ENCODE measurements at places on chromosomes 3 and 15.
A peak's percentile ranks its signal among the peaks of the same experiment; 100 is the strongest.

DNA sequence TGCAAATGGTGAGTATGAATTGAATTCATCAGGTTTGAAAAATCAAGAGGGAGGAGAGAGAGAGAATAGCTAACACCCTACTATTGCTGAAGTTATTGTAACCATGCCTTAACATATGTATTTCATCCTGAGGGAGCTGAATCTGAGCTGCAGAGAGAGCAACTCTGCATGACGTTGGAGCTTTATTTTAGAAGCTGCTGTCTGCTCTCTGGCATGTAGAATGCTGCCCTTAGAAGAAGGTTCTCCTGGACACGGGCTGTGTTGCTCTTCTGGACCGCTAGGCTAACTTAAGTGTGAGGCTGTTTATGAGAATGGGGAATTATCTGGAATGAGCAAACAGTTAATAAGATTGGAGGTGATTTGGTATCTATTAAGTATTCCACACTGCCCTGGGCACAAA lies 814.6 kb downstream of the AGBL1 start:
- no peak for ATAC-seq

DNA sequence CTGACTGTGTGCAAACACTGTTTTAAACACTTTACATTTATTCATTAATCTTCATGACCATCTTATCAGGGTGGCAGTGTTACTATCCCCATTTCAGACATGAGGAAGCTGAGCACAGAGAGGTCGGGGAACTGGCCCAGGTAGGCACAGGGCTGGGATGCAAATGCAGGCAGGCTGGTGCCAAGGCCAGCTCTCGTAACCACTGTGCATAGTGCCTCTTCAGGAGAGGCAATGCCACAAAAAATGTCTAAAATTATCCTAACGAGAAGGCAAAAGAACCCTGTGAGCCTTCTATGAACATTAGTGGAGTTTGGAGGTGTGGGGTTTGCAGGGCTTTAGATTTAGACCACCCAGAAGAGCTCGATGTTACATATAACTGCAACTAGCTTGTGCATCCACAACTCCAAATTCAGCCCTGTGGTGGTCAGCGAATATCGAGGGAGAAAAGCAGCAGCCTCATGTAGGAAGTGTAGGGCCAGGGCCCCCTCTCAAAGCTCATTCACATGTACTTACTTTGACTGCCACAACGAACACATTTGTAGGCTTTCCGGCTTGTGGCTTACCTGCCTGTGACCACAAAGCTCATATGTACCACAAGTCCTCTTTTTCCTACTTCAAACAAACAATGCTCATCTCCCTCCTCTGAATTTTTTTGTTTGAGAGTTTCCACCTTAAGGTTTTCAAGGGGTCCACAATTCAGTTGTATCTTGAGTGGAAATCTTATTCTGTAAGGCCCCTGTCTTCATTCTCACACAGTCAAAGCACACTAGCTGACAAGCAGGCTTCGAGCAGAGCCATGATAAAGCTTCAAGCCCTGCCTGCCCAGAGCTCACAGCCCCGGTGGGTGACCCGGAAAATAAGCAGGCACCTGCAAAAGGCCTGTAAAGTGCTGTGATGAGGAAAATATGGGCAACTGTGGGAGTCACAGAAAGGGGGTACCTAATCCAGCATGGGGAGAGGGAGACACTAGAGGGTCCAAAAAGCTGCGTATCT lies 722.9 kb upstream of the CFAP20DC start:
- peak; percentile 41 for ATAC-seq

DNA sequence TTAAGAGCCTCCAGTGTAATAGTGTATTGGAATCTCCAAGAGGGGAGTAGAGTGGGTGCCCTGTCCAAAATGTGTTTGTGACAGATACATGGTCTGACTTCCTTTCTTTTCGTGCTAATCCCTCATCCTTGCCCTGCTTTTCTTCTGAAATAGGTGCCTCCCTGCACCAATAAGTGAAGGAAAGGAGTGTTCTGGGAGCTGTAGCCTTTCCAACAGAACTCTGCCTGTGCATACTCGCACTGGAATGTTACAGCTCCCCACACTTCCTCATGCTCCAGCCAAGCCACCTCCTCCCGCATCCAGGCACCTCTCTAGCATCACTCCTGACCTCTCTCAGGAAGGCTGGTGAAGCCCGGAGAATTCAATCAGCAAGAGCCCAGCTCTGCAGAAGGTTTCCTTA lies 478.0 kb downstream of the GABRG3 start:
- ATAC-seq: no peak

DNA sequence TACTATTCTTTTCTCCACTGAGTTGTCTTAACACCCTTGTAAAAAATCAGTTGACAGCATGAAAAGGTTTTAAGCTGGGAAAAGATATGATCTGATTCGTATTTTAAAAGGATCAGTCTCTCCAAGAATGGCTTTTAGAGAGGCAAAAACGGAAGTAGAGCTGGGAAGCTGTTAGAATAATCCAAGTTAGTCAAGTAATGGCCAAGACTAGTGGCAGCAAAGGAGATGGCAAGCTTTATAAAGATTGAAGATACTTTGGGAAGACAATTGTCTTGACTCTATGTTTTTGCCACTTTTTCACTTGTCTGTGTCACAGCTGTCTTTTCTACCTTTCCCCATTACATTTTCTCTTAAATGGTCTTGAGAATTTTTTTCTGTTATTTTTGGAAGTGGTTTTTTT lies 243.5 kb upstream of the MANF start:
- ATAC-seq: no peak

DNA sequence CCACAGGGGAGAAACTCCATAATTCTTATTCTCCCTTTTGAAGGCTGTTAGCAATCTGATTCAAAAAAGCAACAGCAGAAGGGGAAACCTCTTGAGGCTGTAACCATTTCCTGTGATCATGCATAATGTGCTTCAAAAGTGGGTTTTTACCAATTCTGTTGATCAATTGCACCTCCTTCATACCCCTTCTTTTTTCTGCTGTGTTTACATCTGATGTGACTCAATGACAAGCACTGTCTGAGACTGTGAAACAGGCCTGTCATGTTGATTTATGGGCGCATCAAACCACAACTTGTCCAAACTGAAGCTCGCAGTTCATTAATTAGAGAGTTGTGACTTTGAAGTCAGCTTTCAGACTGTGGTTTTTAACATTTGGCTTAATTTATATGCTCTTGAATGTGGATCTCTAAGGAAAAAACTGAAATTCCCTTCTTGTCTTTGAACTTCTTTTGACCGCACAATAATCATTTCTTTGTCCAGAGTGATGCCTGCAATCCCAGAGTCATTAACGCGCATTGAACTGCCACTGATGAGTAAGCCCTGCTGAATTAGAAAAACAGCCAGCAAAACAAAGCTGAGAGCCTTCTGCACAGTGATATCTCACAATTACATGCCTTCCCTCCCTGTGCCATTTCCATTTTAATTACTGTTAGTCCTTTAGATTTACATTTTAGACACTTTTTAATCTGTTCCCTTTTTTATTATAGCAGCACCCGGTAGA lies 532.8 kb downstream of the FOXP1 start:
- ATAC-seq: peak; percentile 91

DNA sequence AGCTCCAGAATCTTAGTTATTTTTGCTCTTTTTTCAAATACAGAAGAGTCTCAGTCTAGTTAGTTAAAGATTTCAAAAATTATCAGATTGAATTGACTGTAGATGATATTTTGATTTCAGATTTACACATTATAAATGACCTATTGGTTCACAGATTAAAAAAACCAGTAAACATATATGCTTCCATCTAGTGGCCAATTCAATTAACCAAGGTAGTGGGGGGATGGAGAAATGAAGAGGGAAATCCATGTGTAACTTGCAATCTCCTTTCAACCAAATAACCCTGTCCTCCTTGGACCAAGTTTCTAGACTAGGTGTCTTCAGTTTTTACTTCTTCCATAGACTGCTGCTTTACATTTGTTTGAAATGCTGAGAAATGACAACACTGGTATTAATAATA lies 789.8 kb downstream of the ROBO1 start:
- ATAC-seq: no peak

DNA sequence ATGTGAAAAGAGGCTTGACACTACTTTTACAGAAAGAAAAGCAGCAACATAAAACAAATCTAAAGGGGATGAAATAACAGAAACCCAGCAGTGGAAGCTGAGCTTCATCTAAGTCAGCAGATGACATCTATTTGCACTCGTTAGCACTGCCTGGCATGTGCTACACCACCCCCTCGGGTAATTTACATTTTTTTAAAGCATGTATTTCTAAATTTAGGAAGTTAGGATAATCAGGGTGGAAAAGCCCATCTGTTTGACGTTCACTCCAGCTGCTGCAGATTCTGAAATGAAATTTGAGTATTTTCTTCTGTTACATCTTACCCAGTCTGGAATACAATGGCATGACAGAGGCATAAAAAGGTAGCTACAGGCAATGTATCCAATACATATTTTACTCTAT lies 20.7 kb downstream of the IGSF11 start:
- no peak for ATAC-seq

DNA sequence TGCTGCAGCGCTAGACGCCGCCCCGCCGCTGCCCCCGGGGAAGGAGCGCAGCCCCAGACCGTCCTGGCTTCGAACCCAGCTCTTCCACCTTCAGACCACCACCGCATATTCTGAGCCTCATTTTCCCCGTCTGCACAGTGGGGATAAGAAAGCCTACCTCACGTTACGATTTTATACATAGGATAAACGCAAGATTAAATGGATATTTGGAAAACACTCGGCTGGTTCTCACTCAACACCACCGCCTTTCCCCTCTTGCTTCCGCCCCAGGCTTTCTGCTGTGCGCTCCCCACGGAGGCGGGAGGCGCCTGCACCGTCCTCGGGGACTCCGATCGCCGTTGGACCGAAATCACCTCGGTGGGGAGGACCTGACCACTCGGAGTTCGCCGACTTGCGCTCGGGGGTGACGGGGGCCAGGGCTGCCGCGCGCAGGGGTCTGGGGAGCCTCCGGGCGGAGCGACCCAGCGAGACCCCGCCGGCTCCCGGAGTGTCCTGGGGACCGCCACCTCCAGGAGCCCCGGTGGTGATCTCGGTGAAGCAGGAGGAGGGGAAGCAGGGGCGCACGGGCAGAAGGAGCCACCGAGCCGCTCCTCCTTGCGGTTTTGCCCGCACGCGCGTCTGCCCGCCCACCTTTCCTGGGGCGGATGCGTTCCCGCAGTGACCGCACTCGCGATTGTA lies 4.0 kb downstream of the FBXL22 start:
- peak; percentile 4 for ATAC-seq

GRCh38 chr3:9314796-9315195 lies 48.1 kb upstream of the THUMPD3 start:
- no peak for ATAC-seq

DNA sequence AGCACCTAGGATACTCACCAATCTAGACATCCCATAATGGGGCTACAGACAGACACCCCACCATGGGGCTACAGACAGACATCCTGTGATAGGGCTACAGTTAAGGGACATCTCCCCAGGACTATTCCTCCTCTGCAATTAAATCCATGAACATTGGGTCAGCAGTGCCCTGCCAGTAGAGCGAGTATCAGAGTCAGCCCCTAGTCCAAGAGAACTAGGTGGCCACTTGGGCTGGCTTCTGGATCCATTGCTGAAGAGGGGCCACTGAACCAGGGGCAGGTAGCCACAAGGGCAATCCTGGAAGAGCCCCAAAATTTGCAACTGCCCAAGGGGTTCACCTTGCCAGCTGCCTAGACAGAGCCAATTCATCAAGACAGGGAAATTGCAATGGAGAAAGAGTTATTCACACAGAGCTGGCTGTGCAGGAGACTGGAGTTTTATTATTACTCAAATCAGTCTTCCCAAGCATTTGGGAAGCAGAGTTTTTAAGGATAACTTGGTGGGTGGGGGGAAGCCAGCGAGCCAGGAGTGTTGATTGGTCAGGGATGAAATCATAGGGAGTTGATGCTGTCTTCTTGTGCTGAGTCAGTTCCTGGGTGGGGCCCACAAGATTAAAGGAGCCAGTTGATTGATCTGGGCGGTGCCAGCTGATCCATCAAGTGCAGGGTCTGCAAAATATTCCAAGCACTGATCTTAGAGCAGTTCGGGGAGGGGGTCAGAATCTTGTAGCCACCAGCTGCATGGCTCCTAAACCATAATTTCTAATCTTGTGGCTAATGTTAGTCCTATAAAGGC lies 170.2 kb upstream of the SMAD3 start:
- no peak for ATAC-seq

- no peak for ATAC-seq
Measured at GRCh38 chr3:125146626-125147490, 65.7 kb downstream of the SLC12A8 start.

DNA sequence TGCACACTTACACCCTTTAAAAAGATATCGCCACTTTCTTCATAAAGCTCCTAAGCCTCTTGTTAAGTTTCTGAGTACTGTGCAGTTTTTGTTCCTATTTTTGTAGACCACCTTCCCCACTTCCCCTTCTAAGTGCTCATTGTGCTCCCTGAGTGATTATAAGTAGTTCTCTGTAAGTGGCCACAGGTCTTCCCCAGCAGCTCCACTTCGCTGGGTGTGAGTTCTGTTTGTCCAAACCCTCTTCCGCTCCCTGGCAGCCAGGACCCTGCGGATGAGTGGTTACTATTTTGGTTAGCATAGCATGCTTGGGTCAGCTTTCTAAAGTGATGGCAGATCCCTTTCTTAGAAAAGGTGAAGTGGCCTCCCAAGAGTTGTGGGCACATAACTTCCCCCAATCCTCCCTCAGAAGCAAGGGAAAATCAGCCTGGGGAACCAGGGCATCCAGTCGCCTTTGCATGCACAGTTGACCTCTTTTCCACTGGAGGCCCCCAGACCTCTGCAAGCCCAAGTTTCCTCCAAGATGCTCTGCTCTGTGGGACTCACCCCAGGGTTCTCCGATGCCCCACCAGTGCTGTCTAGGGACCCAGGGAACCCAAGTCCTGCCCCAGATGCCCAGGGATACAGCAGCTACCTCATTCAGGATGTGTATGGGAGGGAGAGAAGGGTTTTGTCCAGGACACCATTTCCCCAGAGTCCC lies 69.6 kb downstream of the ATP10A start:
- no peak for ATAC-seq

GRCh38 chr3:47503033-47503432 lies 10.5 kb downstream of the ELP6 start:
- ATAC-seq: no peak
